GM12892 (cell line): ENCODE measurements at places on chromosomes 6 and 20.
A peak's percentile ranks its signal among the peaks of the same experiment; 100 is the strongest.

DNA sequence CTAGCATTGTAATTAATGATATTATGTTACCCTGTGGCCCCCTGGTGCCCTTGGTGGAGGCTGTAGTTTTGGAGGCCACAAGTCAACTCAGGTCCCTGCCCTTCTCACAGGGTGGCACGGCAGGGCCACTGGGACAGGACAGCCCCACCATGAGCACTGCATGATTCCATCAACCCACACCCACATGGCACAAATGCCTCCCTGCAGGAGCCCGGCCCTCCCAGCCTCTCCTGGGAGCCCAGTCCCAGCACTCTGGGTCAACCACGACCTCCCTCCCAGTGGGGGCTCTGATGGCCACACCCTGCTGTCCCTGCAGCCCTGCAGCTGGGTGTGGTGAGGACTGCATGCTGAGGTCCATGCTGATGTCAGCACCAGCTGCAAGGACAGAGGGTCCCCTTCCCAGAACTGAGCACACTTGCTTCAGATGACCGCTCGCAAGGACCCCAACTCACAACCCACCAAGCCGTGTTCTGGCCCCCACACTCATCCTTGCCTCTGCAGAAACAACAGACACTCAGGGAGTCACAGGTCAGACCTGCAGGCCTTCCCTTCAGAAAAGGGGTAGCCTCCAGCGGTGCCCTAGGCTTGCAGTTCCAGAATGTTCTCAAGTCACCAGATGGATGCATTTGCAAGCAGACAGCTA, 15.7 kb upstream of the CST7 start:
- no peak for DNase-seq

- DNase-seq, result no peak
Measured at GRCh38 chr20:62068997-62069396, 3.3 kb upstream of the TAF4 start.

DNA sequence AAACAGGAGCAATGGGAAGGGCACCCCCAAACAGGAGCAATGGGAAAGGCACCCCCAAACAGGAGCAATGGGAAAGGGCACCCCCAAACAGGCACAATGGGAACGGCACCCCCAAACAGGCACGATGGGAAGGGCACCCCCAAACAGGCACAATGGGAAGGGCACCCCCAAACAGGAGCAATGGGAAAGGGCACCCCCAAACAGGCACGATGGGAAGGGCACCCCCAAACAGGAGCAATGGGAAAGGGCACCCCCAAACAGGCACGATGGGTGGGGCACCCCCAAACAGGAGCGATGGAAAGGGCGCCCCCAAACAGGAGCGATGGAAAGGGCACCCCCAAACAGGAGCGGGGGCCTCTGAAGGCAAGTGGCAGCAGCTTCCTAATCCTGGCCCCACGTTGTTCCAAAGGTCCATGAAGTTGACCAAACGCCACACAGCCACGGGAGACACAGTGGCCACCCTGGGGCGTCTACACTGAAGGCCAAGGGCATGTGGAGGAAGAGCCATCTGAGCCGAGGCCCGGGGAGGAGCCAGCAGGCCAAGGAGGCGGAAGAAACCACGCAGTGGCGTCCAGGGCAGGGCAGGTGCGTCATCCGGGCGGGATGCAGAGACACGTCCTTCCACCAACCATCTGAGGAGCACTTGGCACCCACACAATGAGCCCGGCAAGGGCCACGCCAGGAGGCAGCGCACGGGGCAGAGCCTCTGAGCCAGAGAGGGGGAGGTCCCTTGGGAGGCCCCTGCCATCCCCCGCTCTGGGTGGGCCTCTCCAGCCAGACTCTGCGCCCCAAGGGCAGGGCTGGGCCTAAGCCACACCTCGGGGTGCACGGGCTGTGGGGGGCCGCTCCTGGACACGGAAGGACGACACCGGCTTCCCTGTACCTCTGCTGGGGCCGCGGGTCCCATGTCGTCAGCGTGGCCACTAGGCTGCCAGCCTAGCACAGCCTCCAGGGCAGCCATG, 21.5 kb upstream of the NTSR1 start:
- no peak for DNase-seq

DNA sequence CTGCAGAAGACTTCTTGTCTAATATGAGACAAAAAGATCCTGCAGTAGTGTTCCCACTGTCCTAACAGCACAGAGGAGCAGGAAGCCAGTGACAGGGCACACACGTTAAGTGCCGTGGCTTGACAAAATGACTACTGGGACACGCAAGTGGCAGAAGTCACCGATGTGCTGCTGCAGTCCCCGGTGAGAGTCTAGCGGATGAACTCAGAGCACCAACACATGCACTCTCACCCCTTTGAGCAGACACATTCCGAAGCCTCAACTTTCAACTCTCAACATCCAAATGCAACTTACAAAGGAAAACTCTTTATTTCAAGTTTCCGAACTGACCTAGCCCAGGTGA, 898 bp downstream of the LAMA4 start:
- no peak for DNase-seq

DNA sequence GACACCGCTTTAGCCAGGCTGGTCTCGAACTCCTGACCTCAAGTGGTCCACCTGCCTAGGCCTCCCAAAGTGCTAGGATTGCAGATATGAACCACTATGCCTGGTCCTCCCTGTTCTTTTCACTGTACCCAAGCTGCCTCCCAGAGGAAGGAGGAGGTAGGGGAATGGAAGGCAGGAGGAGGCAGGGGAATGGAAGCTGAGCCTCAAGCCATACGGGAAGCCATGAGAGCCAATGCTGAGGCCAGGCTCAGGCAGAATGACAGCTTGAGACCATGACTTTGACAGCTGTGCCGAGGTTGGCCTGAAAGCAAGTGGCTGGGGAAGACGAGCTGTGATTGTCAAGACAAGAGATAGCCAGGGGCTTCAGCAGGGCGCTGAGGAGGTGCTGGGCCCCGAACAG, 13.6 kb upstream of the ZNF335 start:
- no peak for DNase-seq

DNA sequence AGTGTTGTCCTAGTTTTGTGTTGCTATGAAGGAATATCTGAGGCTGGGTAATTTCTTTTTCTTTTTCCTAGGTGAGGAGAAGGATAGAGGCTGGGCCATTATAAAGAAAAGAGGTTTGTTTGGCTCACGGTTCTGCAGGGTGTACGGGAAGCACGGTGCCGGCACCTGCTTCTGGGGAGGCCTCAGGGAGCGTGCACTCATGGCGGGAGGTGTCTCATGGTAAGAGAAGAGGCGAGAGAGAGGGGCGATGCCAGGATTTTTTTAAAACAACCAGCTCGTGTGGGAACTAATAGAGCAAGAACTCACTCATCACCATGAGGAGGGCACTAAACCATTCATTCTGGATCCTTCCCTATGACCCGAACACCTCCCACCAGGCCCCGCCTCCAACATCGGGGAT, 14.2 kb upstream of the NPBWR2 start:
- DNase-seq, result no peak

- no peak for DNase-seq
Measured at GRCh38 chr6:11551053-11551452, 13.5 kb downstream of the TMEM170B start.

DNA sequence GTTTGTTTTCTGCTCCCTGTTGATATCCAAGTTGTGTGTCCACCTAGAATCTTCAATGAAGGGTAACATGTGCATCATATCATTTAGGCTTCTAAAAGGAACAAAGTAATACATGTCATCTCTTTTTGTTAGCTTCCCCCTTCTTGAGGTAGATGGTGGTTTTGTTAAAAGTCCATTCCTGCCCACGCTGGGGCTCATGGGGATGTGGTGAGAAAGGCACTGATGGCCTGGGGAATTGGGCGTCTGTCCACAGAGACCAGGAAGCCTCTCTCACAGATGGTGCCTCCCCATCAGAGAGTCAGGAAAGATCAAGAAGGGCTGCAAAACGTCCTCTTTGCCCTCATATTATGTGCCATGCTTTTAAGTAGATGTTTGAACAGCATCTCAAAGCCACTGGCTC, 32.5 kb downstream of the GNAS start:
- DNase-seq, result no peak

DNA sequence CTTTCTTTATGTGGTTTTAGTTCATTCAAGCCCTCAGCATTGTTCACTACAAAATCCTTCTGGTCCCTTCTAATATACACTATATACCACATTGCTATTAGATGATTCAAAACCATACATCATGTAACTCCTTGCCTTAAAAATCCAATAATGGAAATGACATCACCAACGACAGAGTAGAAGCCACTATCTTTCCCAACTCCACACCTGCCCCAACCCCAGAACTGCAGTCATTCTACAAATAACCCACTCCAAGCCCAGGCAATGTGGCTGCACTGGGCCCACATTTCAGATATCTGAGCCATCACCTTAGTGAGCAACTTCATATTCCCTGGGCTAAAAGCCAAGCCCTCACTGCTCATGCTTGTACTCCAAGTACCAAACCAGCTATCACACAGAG, 22.6 kb upstream of the RUNX2 start:
- DNase-seq, result no peak

DNA sequence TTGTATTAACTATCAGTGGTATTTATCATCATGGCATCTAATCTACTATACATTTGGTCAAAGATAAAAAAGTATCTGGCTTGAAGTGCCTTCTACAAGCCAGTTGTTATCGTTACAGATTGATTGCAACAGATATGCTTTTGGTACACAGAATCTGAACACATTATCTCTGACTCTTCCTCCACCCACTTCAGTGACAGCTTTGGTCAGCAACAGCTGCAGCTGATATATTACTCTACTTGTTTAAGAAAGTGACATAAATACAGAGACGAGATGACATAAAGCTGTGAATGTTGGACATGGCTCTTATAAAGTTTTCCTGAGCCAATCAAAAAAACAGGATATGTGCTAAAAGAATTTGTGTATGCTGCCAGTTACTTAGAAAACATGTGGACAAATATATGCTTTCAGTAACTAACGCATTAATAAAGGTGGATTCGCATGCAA, 77.6 kb downstream of the HIVEP2 start:
- no peak for DNase-seq

GRCh38 chr20:58838174-58838573, 12.5 kb downstream of the GNAS-AS1 start:
- no peak for DNase-seq

GRCh38 chr6:28258877-28259777, at the start of gene NKAPL:
TSS of gene NKAPL (plus strand) at chr6:28259297. CDS start at chr6:28259372, 75 bp downstream.
- no peak for DNase-seq

DNA sequence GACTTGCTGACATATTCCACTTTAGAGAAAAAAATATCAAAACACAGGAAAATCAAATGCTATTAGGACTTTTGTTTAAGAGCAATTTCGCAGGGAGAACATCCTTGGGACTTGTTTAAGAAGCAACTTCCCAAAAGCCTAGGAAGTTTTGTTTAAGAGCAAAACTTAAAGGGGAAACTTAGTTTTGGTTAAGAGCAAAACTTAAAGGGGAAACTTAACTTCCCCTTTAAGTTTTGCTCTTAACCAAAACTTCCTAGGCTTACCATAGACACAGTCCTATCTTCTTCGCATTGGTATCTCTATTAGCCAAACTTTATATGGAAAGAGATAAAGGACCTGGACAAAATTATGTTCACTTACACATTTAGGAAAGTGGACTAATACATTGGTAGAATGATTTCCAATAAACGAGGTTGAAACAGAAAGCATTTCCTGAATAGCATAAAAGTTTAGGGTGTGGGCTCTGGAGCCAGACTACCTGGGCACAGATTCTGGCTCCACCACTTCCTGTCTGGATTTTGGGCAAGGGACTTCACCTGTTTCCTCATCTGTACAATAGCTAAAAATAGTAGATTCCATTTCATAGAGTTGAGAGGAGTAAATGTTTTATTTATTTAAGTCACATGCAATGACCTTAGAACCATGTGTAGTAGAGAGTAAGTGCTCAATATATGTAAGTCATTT, 15.7 kb downstream of the PAQR8 start:
- no peak for DNase-seq

DNA sequence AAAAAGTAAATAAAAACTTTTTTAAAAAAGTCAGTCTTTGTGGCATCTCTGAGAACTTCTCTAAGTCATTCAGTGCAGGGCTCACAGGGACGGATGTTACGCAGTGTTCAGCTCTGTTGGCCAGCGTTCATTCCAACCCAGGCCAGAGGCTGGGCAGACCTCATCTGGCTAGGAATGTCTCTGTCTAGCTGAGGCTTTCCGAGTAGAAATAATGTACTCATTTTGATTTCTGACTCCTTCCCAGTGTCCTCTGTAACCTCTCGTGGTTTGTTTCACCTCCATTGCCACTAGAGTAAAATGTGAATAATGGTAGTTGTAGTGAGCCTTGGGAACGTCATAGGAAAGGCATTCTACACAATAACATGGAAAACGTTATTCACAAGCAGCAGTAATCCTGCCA, 135.1 kb downstream of the TMEM242 start:
- no peak for DNase-seq

GRCh38 chr20:24612799-24613775, 143.7 kb downstream of the SYNDIG1 start:
- DNase-seq, result no peak

DNA sequence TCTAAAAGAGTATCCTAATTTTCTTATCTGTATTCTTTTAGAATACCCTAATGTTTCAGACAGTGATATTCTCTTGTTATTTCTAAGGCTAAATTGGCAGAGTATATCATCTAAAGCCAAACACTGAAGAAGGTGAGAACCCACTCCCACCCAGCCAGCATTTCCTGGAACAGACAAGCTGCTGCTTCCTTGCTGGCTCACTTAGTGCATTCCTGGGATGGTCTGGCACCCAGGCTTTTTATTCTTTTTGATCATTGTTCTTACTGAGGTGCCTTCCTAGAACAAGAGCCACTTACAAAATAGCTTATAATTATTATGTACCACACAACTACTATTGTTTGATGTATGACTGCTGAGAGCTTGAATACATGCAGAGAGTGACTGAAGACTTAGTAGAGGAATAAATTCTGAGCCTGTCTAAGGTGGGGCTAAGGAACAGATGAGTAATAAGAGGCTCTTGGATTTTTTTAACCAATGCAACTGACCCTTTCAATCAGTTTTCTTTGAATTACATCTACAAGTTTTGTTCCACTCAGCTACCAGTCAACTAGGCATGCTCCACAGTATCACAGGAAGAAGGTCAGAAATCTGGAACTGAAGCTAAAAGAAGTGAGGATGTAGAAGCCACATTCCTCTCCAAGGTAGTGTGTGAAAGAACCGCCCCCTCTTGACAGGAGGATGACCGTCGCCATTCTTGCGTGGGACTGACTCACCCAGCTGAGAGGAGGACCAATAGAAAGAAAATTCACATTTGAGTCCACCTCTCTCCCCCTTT, 30.1 kb downstream of the PRPH2 start:
- no peak for DNase-seq

- peak; percentile 23 for DNase-seq
Measured at GRCh38 chr6:144150710-144151657, 667 bp downstream of the STX11 start.

DNA sequence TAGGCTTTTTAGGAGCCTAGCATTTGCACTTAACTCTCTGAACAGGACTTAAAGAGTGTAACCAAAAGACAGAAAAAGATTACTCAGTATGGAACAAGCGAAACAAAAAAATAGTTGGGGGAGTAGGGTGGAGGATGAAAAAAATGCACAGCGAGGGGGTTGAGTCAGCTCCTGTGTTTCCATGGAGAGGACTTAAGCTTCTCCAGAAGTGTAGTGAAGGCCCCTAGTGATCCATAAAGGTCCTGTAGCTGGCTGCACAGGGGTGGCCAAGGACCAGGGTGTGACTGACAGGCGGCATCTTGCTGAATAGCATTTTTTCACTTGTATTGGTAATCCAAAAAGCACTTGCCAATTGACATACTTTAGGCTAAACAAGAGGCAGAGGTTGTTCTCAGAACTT, 533.9 kb downstream of the RFPL4B start:
- no peak for DNase-seq

- DNase-seq, result no peak
Measured at GRCh38 chr20:37526238-37526838, 1.3 kb downstream of the BLCAP start.

- no peak for DNase-seq
Measured at GRCh38 chr6:135525594-135525993, 28.1 kb upstream of the AHI1 start.
